Nasal cavity respiratory epithelium epithelial cell of viscerocranial mucosa (primary cell): ENCODE measurements at places on chromosomes 7 and 10. TPM values are rescaled to one million over a fixed set of nuclear protein-coding genes. Genes with fewer than 3 reads are reported as not detected.

CFTR gene
- 0.93 TPM in 1 of 2 replicates, not detected in the other for total RNA-seq

SH2D4B gene
- total RNA-seq: under 0.01 and 0.07 TPM in 2 replicates

PGAM1 gene
- 275 and 341 TPM in 2 replicates for total RNA-seq

SLC13A1 gene
- not detected in 2 replicates for total RNA-seq

POLR3A gene
- total RNA-seq: 22.1 and 22.2 TPM in 2 replicates

STRIP2 gene
- 9.6 and 26.7 TPM in 2 replicates for total RNA-seq
